ENCODE measurements at places on chromosomes 2 and 18.

DNA sequence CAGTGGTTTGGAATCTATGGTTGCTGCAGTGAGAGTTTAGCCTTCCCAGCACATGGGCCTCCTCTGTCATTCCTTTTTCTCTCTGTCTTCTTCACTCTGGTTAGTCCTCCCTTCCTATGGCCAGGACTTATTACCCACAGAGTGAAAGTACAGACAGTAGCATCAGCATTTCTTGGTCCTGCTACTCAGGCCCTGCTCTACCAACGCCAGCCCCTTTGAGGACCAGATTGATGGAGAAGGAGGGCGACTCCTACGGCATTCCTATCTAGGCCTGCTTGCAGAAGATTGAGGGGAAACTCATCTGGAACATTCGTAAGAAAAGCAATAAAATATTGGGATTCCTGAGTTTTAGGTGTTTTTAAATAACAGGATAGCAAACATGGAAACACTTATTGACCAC is 43.5 kb downstream of the BMP10 start:
- DNase-seq: no peak

DNA sequence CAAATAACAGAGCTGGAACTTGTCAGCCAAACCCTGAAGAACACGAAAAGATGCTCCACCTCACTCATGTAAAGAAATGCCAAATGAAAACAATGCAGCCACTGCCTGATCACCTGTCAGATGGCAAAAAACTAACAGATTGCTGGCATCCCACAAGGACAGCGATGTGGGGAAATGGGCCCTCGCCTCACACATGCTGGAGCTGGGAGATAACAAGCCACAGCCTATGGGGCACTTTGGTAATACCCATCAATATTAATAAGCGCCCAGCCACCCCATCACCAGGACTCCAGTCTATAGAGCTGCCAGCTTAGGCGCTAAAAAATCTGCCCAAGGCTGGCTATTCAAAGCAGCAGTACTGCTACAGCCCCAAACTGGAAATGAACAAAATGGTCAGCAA is 27.0 kb downstream of the TFCP2L1 start:
- DNase-seq: no peak

- DNase-seq: no peak
These were observed 319.8 kb downstream of the FBXO15 start for GRCh38 chr18:73827801-73828200.

- DNase-seq: no peak
These were observed 67.2 kb upstream of the DSC1 start for GRCh38 chr18:31229829-31230228.

- DNase-seq: no peak
These were observed 950.3 kb downstream of the SOCS6 start for GRCh38 chr18:71238974-71239624.

DNA sequence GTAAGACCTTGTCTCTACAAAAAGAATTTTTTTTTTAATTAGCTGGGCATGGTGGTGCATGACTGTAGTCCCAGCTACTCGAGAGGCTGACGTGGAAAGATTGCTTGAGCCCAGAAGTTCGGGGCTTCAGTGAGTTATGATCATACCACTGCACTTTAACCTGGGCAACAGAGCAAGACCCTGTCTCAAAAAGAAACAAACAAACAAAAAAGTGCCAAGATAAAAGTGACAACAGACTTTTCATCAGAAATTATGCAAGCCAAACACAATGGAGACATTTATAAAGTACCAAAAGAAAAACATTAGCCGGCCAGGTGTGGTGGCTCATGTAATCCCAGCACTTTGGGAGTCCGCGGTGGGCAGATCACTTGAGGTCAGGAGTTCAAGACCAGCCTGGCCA is 26.7 kb downstream of the HADHA start:
- no peak for DNase-seq

DNA sequence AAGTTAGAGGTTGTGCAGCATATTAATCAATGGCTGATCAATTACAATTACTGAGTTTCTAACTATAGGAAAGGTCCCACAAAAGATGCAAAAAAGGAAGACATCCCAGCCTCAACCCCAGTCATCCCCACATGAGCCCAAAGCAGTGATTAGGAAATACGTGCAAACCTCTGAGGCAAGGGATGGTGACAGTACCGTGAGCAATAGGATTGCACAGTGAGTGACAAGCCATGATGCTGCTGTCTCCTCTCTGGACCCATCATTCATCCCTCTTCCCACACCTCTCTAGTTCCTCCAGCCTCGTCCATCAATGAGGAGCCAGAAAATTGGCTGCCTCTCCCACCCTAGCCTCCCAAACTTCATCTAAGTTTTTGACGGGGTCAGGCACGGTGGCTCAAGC is 4.0 kb upstream of the SLC11A1 start:
- DNase-seq: no peak

DNA sequence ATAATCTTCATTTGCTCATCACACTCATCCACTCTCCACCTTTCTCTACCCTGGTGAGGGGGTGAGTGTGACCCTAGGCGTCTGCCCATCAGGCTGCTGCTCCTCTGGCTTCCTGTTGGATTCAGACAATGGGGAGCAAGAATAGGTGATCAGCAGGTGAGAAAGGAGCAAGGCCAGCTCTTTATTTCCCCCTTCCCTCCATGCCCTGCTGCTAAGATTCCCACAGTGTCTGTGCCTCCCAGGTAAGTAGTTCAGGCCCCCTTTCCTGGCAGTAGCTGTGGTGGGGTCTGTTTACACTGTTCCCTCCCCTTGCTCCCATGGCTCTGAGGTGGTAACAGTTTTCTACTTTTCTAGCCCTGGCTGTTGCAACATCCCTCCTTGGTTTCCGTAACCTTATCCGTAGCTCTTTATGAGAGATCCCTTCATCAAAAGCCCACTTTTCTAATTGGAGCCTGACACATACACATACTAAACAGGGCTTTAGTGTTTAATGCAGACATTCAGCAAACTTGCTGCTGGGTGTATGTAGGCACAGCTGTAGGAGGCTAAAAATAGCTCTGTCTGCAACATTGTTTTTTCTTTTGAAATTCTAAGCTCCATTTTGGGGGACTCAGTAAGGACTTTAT is 27.5 kb downstream of the MAP2 start:
- DNase-seq: no peak

GRCh38 chr2:48781366-48781765 is 25.8 kb upstream of the LHCGR start:
- DNase-seq: no peak

- peak; percentile 83 for DNase-seq
These were observed 25.2 kb upstream of the LCLAT1 start for GRCh38 chr2:30421604-30422443.

DNA sequence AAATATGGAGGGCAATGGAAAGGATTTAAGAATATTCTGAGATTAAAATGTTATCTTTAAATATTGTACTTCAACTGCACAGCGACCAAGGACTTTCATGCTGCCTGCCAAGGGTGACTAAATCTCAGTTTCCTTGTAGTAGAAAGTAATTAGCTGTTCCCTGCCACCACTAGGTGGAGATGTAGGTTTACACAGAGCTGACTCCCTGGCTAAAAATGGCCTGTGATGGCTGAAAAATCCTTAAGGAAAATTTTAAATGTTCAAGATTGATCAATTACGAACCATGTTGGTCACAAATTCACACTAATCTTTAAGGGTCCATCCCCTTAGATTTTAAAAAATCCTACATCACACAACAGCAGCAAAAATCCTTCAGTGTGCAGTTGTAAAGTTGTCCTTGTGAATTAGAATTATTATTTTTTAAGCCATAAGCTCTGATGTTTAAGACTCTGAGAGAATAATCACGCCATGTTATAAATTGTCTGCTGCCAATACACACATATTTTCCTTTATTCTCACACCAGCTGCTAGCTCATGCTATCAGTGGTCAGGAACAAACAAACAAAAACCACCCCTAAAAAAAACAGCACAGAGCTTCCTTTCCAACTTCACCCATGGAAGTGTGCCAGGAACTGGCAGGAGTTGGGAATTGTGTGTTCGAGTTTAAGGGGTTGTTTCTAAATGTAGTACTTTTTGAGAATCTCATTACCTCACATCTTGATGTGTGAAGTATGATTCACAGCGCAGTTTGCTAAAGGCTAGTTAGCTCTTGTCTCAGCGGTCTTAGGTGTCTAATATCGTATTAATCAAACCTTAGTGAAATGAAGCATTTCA is 399.8 kb downstream of the TMEM182 start:
- peak; percentile 53 for DNase-seq

GRCh38 chr2:191907545-191907944 is 60.7 kb upstream of the CAVIN2 start:
- DNase-seq: no peak

DNA sequence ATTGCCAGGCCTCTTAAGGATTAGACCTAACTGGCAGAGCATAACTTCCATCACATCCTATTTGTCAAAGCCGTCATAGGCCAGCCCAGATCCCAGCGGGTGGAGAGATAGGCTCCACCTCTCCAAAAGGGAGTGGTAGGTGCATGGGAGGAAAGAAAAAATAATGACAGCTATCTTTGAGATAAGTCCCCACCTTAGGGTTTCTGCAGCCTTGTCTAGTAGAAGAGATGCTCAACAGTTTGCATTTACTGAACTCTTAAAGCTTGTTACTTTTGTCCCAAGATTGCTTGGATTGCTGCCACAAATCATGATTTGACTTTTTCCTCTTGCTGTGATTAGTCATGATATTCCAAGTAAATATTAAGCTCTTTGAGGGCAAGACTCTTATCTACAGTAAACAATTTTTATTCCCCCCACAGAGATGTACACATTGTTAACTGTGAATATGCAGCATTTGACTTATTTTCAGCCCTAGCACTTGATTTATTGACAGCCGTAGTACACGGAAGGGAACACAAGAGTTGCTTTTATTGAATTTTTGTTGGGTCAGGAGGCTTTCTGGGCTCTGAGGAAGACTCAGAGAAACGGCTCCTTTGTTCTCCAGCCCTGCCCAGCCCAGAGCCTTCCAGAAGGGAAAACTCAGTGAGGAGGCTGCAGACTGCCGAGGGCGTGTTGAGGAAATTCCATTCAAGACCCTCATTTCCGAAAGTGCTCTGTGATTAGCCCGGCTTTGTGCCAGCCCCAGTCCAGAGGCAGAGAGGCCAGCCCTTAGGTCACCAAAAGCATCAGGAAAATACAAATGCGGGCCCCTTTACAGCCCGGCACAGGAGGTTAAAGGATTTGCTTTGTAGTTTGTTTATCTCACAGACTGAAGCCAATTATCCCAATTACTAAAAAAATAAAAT is 75.5 kb upstream of the ZNF532 start:
- peak; percentile 85 for DNase-seq

- DNase-seq: no peak
These were observed 50.2 kb downstream of the CALCRL start for GRCh38 chr2:187397886-187398285.
